ENCODE measurements at places on chromosomes 11 and 22.
A peak's percentile ranks its signal among the peaks of the same experiment; 100 is the strongest.

- no peak for DNase-seq
Observed at GRCh38 chr11:23765682-23766252, 731.1 kb upstream of the LUZP2 start.

GRCh38 chr11:12692229-12693075 is 18.2 kb downstream of the TEAD1 start:
- DNase-seq: no peak

DNA sequence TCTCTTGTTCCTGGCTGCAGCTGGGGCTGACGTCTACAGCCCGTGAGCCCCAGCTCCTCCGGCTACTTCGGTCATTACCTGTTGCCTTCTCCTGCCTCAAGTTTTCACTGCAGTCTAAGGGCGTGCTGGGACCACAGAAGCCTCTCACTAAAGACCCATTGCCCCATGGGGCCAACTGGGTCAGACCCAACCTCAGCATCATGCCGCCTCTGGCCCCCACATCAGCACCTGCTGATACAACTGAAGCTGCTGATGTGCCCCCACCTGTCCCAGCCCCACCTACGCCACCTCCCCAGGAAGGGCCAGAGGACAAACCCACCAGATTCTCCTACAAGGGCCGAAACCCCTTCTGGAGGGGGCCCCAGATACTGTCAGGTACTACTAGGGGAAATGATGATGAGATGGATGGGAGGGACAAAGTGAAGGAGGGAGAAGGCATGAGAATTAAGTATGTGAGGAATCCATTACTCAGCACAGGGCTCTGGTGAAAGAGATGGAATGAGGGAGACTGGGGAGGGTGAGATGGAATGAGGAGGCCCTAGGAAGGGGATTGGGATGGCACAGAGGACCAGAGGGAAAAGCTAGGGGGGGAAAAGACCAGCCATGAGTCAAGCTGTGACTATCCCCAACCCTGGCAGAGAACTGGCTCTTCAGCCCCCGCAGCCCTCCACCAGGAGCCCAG is 5.1 kb downstream of the C11orf42 start:
- no peak for DNase-seq

DNA sequence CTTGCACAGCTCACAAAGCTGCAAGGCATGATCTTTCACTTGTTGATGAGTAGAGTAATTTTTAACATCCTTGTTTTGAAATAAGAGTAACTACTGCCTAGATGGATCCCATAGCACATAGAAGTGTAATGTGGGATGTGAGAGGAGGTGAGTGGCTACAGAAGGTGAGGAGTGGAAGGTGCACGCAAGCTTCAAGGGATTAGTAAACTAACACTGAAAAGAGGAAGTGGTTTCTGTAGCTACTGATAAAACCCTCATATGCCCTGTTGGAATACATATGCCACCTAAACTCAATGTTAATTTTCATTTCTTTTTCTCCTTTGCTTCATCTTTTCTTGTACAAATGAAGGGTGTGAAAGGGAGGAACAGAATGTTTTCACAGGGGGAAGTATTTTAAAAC is 22.0 kb upstream of the CTSC start:
- peak; percentile 29 for DNase-seq

DNA sequence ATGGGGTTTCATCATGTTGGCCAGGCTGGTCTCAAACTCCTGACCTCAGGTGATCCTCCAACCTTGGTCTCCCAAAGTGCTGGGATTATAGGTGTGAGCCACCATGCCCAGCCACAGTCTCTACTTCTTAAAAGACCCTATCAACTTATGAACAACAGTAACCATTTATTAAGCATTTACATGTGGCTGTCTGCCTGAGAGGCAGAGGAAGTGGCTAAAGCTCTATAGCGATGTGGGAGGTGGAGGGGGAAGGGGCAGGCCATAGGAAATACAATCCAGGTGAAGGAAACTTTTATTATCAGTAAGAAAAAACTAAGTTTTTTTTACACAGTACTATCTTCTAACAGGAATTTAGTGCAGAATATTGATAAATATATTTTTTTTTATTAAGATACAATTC is 87.8 kb upstream of the PHOX2A start:
- DNase-seq: no peak

DNA sequence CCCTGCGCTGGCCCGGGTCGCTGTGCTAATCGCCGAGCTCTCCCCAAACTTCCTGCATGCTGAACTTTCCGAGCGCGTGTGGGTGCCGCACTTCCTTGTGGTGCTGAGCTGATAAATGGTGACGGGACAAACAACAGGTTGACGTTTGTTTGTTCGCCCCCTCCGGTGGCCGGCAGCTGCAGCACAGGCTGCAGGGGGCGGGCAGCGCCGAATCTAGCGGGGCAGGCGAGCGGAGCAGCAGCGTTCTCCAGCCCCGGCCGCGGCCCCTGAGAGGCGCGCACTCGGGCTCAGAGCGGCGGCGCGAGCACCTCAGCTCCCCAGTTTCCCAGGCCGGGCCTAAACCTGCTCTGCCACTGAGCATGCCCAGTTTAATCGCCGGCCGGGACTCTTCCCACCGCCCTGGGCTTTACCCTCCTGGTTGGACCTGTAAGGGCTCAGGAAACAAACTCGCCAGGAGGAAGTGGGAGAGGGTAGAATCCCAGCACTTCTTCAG is at the start of gene PDGFD:
TSS of gene PDGFD (minus strand) at position 120 of the 493 bp plus-strand sequence.
- peak; percentile 54 for DNase-seq

GRCh38 chr11:40683010-40683409 is 776.4 kb downstream of the LRRC4C start:
- DNase-seq: no peak

- DNase-seq: no peak
Observed at GRCh38 chr11:85459304-85459703, 167.8 kb downstream of the DLG2 start.

DNA sequence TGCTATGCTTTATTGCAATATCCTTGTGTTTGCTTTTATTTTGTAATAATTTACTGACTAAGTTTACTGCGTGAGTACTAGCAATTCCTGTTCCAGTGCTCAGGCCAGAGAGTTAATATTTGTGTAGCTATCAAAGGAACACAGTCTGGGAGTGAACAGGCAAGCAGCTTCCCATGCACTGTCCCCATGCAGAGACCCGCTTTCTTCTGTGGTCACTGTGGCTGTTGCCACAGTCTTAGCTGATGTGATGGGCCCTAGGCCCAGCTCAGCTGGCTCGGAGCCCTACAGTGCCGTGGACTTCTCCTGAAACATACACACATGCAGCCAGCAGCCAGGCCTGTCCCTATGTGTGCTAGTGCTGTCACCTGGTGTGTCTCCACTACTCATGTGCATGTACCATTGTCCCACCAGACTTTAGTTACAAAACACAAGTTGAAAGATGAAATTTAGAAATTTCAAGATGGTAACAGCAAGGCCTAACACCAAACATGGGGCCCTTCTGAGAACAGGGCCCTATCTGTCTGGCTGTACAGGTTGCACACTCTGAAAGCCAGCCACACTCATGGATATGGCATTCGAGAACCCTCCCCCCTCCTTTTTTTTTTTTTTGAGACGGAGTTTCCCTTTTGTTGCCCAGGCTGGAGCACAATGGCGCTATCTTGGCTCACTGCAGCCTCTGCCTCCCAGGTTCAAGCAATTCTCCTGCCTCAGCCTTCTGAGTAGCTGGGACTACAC is 12.3 kb upstream of the SCUBE2 start:
- no peak for DNase-seq
